Activated effector memory CD4-positive, alpha-beta T cell treated with anti-CD3 and anti-CD28 coated beads, Interleukin-2, amount 50 U/mL, for 16 hours (primary cell): ENCODE measurements at places on chromosomes 12 and 14.

DNA sequence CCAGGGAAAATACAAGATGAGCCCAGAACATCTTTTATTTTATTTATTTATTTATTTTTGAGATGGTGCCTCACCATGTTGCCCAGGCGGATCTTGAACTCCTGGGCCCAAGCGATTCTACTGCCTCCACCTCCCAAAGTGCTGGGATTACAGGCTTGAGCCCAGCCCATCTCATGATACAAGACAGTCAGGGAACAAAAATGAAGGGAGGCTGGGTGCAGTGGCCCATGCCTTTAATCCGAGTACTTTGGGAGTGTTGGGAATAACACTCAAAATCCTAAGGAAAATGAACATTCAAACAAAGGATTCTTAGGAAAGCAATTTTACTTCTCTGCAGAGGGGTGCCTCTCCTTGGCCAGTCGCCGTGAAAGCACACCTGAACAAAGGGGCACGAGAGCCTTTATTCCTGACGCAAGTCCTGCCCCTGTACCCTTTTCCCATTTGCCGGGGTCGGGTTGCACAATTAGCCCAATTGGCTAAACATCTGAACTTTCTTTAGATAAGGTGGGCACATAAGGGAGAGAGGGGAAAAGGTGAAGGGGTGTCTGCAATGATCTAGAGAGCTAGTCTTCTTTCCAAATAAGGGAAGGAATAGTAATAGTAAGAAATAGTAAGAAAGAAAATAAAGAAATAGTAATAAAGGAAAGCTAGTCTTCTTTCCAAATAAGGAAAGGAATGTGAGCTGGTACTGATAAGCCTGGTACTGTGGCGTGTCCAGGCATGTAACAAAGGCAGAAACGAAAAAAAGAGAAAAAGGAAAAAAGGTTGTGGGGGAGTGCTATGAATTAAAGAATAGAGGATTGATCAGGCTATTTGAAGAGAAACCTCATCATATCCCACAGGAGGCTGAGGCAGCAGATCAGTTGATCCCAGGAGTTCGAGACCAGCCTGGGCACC is 13.4 kb downstream of the NCAPD2 start:
- DNase-seq, result no peak

GRCh38 chr14:73630009-73630780 is 14.6 kb upstream of the DNAL1 start:
- no peak for DNase-seq

GRCh38 chr14:100364403-100364802 is 41.3 kb downstream of the SLC25A47 start:
- DNase-seq, result no peak

DNA sequence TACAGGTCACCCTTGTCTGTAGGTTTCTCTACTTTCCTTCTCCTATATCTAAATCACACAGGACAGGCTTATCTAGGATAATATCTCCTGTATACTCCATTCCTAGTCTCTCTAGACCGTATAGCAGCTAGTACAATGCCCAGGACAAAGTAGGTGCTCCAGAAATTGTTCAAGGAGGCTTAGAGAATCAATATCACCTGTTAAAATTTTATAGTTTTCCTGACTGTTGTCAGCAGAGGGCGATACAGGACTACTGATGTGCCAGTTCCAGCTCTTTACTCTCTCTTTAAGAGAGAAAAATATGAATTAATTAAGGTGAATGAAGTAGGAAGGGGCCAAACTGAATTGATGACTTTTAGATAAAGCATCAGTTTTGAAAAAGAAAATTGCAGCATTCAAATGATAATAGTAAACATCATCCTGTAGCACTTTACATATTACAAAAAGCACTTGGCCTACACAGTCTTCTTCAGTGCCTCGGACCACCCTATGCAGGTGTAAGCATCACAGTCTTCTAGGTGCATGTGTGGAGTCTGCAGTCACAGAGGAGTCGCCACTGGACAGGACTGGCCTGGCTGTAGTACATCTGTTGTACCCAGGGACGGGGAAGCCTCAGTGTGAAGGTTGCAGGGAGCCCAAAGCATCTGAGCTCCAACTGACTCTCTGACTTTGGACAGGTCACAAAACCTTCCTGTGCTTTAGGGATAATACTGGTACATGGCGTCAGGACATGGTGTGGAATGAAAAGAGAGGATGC is 61.9 kb upstream of the MAX start:
- peak; percentile 66 for DNase-seq

- DNase-seq, result no peak
Observed at GRCh38 chr14:23445773-23446172, 10.3 kb upstream of the MYH7 start.

DNA sequence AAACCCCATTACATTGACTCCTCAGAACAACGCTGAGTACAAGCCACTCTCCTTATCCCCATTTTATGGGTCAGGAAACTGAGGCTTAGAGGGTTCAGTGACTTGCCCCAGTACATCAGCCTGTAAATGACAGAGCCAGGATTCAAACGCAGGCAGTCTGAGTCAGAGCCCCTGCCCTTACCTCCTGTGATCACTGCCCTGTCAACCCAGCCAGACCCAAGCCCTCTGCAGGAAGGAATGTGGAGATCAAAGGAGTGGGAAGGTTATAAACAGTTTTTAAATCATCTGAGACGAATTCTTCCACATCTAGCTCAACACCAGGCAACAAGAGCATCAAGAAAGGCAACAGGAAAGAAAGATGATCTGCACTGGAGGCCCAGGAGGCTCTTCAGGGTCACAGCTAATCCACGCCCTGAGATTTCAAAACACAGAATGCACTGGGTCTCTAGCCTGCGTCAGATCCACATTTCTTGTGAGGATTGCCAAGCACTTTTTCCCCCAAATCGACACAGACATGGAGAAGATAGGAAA is 38.5 kb downstream of the SPTB start:
- DNase-seq, result no peak

GRCh38 chr12:2696136-2696535 is 98.6 kb upstream of the FKBP4 start:
- DNase-seq, result no peak
